Sigmoid colon (tissue), 7 donors: ENCODE measurements at places on chromosomes 5 and 9. TPM values are rescaled to one million over a fixed set of nuclear protein-coding genes. Genes with fewer than 3 reads are reported as not detected.

Gene ADGRV1
- total RNA-seq: 0.83 TPM

Gene TSSK1B
- total RNA-seq: not detected

Gene ARID3C
- not detected for total RNA-seq

DNA sequence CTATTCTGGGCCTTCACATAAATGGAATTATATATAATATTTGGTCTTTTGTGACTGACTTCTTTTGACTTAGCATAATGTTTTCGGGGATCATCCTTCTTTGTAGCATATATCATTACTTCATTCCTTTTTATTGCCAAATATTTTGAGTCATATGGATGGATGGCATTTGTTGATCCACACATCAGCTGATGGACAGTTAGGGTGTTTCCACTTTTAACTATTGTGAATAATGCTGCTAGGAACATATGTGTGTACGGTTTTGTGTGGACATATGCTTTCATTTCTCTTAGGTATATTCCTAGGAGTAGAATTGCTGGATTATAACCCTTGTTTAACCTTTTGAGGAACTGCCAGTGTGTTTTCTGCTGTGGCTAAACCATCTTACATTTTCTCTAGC, 249.6 kb downstream of the FANCC start:
- no peak for DNase-seq

- no peak for DNase-seq
These were observed 107.6 kb upstream of the MPDZ start for GRCh38 chr9:13386935-13387733.

- no peak for DNase-seq
These were observed 1011.5 kb upstream of the ACO1 start for GRCh38 chr9:31372799-31373587.

DNA sequence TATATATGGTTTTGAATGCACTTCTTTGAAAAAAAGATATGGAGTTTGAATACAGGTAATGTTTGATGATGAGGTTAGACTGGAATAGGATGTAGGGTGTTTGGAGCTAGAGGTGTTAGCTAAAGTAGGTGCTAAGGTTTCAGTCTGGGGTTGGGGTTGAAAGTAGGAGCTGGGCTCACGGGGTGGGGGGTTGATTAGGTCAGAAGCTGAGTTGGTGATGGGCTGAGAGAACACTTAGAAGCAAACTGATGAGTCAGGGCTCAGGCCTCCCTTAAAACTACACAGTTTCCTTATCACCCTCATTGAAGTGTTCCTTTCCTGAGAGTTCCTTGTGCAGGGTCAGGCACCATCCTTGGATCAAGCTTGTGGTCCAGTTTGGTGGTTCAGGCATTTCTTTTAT, 308.8 kb upstream of the ADAMTS16 start:
- DNase-seq: no peak

- peak; percentile 98 for DNase-seq
These were observed 8.8 kb upstream of the TRAF1 start for GRCh38 chr9:120935383-120935857.

DNA sequence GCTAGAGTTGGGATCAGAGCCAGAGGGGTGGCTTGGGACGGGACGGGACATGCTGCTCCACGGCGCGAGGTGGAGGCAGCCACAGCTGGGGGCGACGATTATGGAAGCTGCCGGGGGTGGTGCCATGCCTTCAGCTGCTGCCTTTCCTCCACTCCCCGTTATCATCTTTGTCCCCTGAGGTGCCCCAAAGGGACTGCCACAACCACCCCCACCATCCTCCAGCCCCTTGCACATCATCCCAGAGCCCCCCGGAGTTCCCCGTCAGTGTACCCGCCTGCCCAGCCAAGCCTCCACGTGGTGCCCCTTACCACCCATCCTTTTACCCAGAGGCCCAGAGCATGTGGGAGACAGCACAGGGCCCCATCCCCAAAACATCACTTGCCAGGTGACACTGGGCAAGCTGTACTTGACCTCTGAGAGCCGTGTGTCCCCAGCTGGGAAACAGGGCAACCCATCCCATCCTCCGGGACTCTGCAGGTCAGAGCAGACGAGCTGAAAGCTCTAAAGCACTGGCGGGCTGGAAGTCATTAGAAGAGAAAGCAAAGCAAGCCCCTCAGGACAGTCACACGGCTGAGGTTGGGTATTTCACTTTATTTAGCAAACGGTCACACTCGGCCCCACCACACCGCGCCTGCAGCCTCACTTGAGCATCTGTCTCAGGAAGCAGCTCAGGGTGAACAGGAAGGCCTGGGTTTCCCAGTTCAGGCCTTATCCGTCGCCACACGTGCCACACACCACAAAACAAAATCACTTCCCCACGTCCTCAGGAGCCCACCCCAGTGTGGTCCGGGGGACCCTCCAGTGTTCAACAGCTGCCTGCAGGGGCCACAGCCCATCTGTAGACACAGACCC, 19.5 kb upstream of the MXD3 start:
- DNase-seq: no peak

DNA sequence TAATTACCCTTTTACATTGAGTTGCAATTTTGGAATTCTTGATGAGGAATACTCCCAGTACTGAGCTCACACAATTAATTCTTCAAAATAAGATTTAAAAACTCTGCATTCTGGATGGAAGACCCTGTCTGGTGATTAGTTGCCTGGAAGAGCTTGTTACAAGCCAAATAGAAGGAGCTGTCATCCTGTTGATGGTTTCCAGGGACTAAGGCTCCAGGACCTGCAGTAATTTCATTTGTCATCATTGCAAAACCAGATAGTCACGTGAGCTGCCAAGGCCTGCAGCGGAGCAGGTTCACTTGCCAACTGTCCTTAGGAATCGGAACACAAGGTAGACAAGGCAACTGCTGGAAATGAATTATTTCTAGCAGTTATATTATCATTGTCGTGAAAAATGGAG, 597.7 kb downstream of the CCDC171 start:
- peak; percentile 89 for DNase-seq

- no peak for DNase-seq
These were observed 35.7 kb upstream of the EGFL7 start for GRCh38 chr9:136626740-136627642.

- DNase-seq: peak; percentile 92
These were observed 129.2 kb upstream of the ADRA1B start for GRCh38 chr5:159786901-159787691.

- DNase-seq: no peak
These were observed 60.2 kb upstream of the PCSK5 start for GRCh38 chr9:75830303-75830702.

- DNase-seq: no peak
These were observed 480.8 kb upstream of the TNC start for GRCh38 chr9:115598751-115599150.

- no peak for DNase-seq
These were observed 119.7 kb upstream of the CCDC152 start for GRCh38 chr5:42636946-42637345.
